ENCODE measurements at places on chromosomes 5 and 9. TPM values are rescaled to one million over a fixed set of nuclear protein-coding genes. Genes with fewer than 3 reads are reported as not detected.

Gene GRXCR2
- not detected for total RNA-seq

Gene TEX10
- 14.8 TPM for total RNA-seq

DNA sequence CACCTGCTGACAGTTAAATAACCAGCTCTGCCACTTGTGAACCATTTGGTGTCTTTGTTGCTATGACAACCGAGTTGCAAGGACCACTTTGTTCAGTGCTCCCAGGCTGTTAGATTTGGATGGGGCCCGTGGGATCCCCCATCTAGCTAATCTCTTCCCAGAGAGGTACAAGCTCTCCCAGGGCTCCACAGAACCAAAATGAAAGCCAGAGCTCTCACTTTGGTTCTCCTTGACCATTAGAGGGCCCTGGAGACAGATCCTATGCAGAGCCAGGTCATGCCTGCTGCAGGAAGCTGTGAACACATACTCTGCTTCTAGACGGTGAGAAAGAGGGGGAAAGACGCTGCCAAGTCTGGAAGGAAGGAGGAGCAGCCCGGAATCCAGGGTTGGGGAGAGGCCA, 224.6 kb downstream of the GABBR2 start:
- H3K27ac ChIP-seq = no peak overlapping the region
- H3K27me3 ChIP-seq = peaks cover 15% of the 10 kb centered on the region
- no peak for DNase-seq
- H3K4me3 ChIP-seq = no peak overlapping the region
- H3K36me3 ChIP-seq = no peaks in the 10 kb centered on the region

DNA sequence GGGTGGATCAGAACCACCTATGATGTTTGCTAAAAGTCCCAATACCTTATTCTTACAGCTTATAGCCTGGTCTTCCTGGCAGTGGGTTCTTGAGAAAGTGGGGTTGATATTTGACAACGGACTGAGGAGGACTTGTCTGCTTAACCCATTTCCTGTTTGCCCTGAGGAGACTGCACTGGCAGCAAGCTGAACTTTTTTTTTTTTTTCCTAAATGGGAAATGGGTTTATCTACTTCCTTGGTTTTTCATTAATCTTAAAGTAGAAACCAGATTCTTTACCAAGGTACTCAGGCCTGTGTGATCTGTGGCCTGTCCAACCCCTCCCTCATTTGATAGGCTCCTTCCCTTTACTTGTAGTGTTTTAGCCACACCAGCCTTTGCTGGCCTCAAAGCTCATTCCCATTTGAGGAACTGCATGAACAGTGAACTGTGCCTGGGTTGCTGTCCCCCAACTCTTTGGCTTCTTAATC, 47.1 kb downstream of the C9orf57 start:
- H3K4me3 ChIP-seq = no peak overlapping the region
- DNase-seq = no peak
- H3K36me3 ChIP-seq = no peaks in the 10 kb centered on the region
- no peaks in the 10 kb centered on the region for H3K27me3 ChIP-seq

- no peaks in the 10 kb centered on the region for H3K36me3 ChIP-seq
- no peak overlapping the region for H3K4me3 ChIP-seq
- no peak for DNase-seq
- no peaks in the 10 kb centered on the region for H3K4me1 ChIP-seq
Observed at GRCh38 chr5:33401482-33402390, 39.0 kb upstream of the TARS1 start.

DNA sequence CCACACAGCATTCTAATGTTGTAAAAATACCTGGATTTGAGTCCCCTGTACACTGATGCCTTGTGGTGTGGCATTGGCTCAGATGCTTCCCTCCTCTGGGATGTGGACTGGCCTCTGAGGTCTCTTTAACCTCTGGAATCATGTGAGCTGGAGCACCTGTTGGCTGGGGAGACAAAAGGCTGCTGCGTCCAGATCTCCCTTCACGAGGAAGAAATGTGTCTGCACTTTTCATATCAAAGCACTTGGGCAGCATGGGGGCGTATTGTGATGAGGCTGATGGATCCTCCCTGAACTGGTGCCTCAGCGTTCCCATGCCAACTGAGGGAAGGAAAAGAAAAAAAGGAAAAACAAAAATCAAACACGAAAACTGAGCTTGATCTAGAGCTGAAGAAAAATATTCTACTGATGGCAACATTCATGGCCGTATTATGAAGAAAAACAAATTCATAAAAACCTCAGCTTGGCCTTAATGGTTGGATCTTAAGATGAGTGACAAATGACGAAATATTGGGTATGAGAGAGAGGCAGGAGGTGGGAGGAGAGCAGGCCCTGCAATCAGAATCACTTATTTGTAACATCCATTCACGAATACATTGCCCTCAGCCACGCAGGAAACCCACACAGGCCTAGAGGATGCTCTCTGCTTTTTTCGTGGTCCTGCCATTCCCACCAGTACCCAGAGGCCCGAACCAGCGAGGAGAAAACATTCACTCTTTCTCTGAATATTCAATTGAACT, 26.2 kb downstream of the GRIA1 start:
- H3K36me3 ChIP-seq = no peaks in the 10 kb centered on the region
- DNase-seq = no peak
- H3K27me3 ChIP-seq = no peaks in the 10 kb centered on the region
- no peak overlapping the region for H3K27ac ChIP-seq
- H3K4me3 ChIP-seq = no peak overlapping the region
- no peaks in the 10 kb centered on the region for H3K4me1 ChIP-seq

DNA sequence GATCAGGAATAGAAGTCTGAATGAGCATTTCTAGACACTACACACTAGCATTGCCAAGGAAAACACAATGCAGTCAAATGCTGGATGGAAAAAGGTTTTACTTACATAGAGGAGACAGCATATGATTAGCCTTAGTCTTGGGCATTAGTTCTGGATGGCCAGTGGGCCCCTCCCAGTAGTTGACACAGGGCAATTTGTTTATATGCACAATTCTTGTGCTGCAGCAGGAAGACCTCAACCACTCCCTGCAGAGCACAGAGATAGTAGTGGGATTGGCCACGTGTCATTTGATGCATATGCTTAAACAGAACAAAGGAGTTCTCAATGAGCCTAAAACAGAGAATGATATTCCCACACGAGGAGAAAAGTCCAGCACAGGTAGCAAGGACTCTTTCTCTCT, 1496.2 kb upstream of the CDH6 start:
- no peak overlapping the region for H3K27ac ChIP-seq
- no peaks in the 10 kb centered on the region for H3K4me1 ChIP-seq
- H3K4me3 ChIP-seq = no peak overlapping the region
- H3K36me3 ChIP-seq = no peaks in the 10 kb centered on the region
- no peaks in the 10 kb centered on the region for H3K27me3 ChIP-seq

Gene MARVELD2
- 0.23 TPM for total RNA-seq

- DNase-seq = no peak
- H3K36me3 ChIP-seq = peaks cover 28% of the 10 kb centered on the region
- no peak overlapping the region for H3K4me3 ChIP-seq
- no peaks in the 10 kb centered on the region for H3K27me3 ChIP-seq
Observed at GRCh38 chr9:128091144-128091543, 23.1 kb downstream of the SLC25A25 start.

Gene MLANA
- total RNA-seq = not detected

Gene HMHB1
- total RNA-seq = not detected

GRCh38 chr5:1723957-1724821, 75.4 kb downstream of the MRPL36 start:
- H3K4me3 ChIP-seq = peak overlapping the region; percentile 72
- H3K27ac ChIP-seq = no peak overlapping the region
- peaks cover 6% of the 10 kb centered on the region for H3K36me3 ChIP-seq
- peak; percentile 9 for DNase-seq

Gene EGFL7
- 0.28 TPM for total RNA-seq

- DNase-seq = no peak
- H3K4me1 ChIP-seq = no peaks in the 10 kb centered on the region
- H3K27me3 ChIP-seq = no peaks in the 10 kb centered on the region
- H3K27ac ChIP-seq = no peak overlapping the region
- no peak overlapping the region for H3K4me3 ChIP-seq
- H3K36me3 ChIP-seq = no peaks in the 10 kb centered on the region
Observed at GRCh38 chr9:121812159-121812735, 160.8 kb downstream of the DAB2IP start.

GRCh38 chr9:78133751-78134150, 102.1 kb upstream of the CEP78 start:
- no peak overlapping the region for H3K27ac ChIP-seq
- H3K4me1 ChIP-seq = peaks cover 18% of the 10 kb centered on the region

DNA sequence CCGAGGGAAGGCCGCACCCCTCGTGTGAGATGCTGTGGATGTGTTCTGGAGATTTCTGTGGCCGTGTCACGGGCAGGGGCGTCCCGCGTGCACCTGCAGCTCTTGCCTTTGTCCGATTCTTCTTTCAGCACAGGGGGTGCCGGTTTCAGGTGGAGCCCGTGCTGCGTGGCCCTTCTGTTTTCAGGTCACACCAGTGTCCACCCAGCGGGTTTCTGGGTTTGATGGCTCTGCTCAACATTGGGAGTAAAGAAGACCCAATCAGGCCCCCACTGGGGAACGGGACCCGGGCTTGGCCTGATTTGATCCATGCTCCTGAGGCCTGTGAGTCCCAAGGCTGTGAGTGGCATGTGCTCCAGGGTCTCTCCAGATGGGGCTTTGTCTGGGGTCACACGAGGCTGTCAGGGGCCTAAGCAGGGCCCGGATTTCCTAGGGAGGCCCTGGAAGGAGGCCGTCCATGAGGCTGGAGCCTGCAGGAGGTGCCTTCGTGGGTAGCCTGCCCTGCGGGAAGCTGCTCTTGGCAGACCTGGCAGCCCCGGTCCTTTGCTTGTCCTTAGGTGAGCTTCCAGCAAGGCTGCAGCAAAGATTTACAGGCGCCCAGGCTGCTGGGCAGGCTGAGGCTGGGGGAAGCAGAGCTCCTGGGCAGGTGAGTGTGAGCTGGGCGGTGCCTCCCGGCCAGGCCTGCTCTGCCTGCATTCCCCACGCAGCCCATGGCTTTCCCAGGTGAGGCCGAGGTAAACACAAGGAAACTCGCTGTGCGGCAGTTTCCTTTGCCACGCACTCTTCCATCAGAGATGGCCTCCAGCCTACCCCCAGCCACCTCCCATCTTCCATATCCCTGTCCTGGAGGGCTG, 12.8 kb downstream of the MRPL36 start:
- H3K27ac ChIP-seq = no peak overlapping the region
- no peaks in the 10 kb centered on the region for H3K36me3 ChIP-seq
- H3K4me1 ChIP-seq = peaks cover 46% of the 10 kb centered on the region
- no peak for DNase-seq

DNA sequence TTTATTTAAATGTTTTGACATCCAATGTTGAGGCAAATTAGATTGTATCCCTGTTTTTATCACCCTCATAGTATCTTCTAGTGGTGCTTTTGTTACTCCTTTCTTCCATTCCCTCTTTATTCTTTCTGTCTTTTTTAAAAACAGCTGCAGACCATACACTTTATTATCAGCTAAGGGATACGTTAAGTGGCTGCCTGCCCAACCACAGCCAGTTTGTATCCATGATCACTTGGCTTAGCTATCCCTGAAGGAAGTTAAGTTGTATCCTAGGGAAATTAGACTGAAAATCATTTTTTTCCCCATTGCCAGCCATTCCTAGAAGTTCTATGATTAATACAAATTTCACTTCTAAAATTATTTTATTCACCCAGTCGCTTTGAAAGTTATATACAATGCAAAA, 1032.7 kb downstream of the NR2F1-AS1 start:
- H3K4me3 ChIP-seq = no peak overlapping the region
- H3K36me3 ChIP-seq = no peaks in the 10 kb centered on the region
- no peak overlapping the region for H3K27ac ChIP-seq
- no peaks in the 10 kb centered on the region for H3K27me3 ChIP-seq
- DNase-seq = no peak
- no peaks in the 10 kb centered on the region for H3K4me1 ChIP-seq

DNA sequence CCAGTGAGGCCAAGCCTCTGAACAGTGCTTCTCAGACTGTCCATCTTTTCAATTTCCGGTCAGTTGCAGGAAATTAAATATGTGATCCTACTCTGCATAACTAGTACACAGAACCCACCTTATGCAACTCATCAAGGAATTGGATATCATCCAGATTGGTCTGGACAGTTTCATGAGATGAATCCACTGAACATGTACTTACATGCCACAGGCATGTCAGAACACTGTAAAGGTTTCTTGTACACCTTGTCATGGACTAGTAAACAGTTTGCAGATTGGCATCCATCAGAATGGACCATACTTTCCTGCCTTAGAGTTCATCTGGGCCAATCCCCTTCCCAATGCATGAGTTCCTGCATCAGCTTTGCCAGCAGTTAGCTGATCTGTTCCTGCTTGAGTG, 30.4 kb downstream of the GARNL3 start:
- H3K4me3 ChIP-seq = no peak overlapping the region
- DNase-seq = no peak
- no peaks in the 10 kb centered on the region for H3K36me3 ChIP-seq
- no peak overlapping the region for H3K27ac ChIP-seq
- peaks cover 13% of the 10 kb centered on the region for H3K4me1 ChIP-seq
- H3K27me3 ChIP-seq = peaks cover 6% of the 10 kb centered on the region

Gene CHSY3
- not detected for total RNA-seq

Gene ADAMTSL2
- not detected for total RNA-seq

Gene HTR4
- not detected for total RNA-seq

DNA sequence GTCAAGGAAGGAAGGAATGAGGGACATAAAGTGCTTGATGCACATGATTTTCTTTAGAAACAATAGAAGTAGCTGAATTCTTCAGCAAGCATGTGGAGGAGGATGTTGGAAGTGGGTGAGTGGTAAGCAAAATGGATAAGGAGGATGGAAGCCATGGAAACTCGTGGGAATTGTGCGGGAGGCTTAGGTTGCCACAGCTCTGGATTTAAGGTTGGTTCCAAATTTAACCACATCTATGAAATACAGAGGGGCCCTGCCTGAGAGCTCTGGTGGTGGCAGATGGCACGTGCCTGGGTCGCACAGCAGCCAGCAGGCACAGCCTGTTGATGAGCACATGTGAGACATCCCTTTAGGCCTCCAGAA, 284.7 kb downstream of the SMARCA2 start:
- no peak for DNase-seq
- H3K27me3 ChIP-seq = peaks cover 2% of the 10 kb centered on the region
- no peaks in the 10 kb centered on the region for H3K4me1 ChIP-seq
- H3K36me3 ChIP-seq = no peaks in the 10 kb centered on the region
- H3K4me3 ChIP-seq = no peak overlapping the region

DNA sequence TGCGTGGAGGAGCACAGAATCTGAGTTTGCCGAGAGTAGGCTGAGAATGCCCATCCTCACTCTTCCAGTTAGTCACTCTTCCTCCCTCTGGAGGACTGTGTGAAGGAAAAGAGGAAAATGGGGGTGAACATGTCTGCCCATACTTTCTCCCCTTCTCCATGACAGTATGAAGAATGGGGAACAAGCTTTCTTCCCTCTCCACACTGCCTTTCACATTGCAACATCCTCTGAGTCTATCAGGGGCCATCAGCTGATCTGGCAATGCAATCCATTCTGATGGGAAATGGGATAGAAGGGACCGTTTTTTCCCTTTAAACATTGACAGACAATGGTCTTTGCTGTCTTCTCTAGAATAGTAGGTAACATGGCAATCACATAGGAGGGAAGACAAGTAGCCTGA, 56.8 kb downstream of the UGCG start:
- H3K27me3 ChIP-seq = peaks cover 9% of the 10 kb centered on the region
- H3K27ac ChIP-seq = no peak overlapping the region
- no peak overlapping the region for H3K4me3 ChIP-seq
- peaks cover 7% of the 10 kb centered on the region for H3K4me1 ChIP-seq

GRCh38 chr9:2872250-2872930, 28.5 kb upstream of the PUM3 start:
- H3K36me3 ChIP-seq = no peaks in the 10 kb centered on the region
- H3K27me3 ChIP-seq = peaks cover 43% of the 10 kb centered on the region
- H3K4me3 ChIP-seq = peak overlapping the region; percentile 23
- DNase-seq = no peak
- peaks cover 16% of the 10 kb centered on the region for H3K4me1 ChIP-seq

All from activated CD4-positive, alpha-beta memory T cell treated with anti-CD3 and anti-CD28 coated beads, Interleukin-2, amount 10 ng/mL, durations not matched to agents 7 days and 5 days (primary cell).